GM03348 (cell line): ENCODE measurements at places on chromosomes 13 and 19.

DNA sequence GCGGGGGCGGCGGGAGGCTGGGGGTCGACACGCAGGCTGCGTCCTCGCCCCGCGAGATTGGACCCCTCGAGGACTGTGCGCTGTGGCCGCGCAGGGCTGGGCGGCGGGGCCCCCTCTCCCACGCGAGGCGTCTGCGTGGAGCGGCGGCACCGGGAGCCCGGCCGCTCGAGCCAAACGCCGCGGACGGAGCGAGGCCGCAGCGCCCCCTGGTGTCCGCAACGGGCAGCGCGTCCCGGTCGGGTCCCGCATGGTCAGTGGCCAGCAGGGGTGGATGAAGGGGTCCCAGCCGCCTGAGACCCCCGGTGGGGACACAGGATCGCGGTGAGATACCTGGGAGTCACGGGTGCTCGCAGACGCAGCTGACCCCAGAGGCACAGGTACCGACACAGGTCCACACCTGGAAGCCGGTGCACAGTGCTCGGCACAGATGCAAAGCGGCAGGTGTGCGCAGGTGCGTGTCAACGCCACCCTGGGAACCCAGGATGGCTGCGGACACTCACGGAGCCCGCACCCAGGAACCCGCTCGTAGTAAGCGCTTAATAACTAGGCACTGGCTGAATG, 2.1 kb upstream of the CIRBP start:
- peak; percentile 76 for DNase-seq

- peak; percentile 89 for DNase-seq
Observed at GRCh38 chr13:30033681-30034457, 183.5 kb upstream of the UBL3 start.

DNA sequence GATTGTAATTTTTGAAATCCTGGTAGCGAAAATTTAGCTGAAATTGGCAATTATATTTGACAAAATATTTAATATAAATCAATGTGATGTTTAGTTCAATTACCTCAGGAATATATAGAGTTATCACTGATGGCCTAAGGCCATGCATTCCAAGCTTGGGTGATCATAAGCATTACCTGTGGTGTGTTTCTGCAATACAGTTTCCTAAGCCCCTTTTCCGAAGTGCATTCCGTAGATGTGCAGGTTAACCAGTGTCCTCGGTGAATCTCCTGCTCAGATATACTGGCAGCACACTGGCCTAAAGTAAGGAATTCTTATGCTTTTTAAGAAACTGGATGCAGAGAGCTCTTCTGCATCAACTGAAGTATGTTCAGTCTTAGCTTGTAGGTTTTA, 35.0 kb downstream of the ITGBL1 start:
- DNase-seq: no peak

DNA sequence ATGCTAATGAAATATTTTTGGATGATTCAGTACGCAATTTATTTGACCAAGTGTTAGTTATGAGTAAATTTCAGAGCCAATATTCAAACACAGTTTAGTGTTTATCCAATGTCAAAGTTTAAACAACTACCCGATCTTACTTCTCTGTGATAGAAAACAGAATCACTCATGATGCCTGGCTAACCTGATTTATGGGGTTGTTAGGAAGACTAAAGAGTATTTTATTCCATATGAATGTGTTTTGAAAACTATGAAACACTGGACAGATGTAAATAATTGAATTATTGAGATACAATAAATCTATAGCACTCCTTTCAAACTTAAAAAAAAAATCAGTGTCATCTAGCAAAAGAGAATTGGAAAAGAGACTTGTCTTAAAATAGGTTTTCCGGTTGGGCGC, 1181.8 kb downstream of the EFNB2 start:
- DNase-seq: no peak

DNA sequence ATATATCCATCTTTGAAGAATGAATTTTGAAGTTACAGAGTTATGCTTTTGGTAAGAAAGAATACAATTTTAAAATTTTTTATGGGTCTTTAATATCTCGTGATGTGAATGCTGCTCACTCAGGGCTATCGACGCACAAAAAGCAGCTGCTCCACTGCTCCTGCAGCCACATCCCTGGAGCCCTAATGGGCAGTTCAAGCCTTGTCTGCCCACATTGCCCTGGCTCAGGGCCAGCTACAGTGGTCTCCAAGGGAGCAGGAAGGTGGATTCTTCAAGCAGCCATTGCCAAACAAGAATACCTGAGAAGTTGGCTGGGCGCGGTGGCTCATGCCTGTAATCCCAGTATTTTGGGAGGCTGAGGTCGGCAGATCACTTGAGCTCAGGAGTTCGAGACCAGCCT, 85.8 kb downstream of the IPO5 start:
- DNase-seq: no peak

- DNase-seq: no peak
Observed at GRCh38 chr13:70784207-70784989, 676.1 kb upstream of the KLHL1 start.

DNA sequence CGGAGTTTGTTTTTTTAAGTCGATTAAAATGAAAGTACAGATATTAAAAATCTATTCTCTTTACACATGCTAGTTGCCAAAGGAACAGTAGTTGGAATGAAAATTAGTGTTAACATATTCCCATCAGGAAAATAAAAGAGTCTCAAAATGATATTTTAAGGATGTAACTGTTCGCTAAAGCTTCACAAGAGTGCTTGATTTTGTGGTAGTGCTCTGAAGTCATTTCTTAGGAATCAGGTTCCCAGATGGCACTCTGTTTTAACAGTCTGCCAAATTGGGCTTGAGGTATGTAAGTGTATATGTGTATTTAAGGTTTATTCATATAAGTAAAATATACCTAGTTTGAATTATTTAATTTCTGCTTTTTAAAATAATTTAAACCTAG, 128.8 kb downstream of the LMO7 start:
- DNase-seq: no peak

DNA sequence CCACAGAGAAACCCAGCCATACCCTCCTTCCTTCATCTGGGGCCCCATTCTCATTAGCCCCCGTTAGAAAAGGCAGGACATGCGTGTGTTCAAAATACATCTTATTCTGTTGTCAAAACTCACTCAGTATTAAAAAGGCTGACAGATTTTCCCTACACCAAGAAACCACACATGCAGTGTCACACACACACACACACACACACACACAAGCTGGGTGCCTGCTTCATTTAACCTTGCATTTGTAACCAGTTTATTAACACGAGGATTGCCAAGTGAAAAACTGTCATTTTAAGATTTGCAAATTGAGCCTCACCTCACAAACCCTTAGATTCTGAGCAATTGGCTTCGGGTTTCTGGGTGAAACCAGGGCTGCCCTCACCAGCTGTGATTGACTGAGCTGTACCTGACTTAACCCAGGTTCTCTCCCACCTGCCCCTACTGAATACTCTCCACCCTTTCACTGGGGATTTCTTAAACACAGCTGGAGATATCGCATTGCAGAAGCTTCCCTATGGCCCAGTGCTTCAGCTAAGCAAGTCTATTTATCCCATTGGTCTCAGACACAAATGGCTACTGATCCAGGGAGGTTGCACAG, 172.7 kb upstream of the ZNF507 start:
- no peak for DNase-seq

DNA sequence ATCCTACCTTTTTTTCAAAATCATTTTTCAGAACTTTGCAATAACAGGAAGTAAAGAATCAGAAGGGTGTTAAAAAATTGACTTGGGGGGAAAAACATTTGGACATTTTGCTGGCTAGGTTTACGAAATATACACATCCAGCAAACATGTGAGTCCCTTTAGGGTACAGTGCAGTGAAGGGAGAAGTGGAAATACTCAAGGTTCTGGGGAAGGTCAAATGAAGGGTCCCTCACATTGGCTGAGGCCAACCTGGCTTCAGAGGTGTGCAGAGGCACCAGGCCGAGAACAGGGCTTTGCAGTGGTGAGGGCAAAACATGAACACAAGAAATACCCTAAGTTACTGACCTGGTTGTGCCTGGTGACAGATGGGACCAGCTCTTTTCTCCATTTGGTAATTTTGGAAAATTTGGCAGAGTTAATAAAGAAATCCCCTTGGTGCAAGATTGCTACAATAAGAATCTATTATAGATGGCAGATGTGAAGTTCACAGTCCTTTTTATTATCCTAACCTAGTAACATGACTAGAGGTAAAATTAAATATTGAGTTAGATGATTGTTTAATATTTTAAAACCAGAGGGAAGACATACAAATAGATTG, 1.5 kb upstream of the UPF3A start:
- no peak for DNase-seq

- no peak for DNase-seq
Observed at GRCh38 chr19:29266001-29266400, 53.0 kb upstream of the UQCRFS1 start.
